CD8-positive, alpha-beta memory T cell (primary cell): ENCODE measurements at places on chromosomes 16 and 17. TPM values are rescaled to one million over a fixed set of nuclear protein-coding genes. Genes with fewer than 3 reads are reported as not detected.

- no peaks in the 10 kb centered on the region for H3K36me3 ChIP-seq
- H3K4me1 ChIP-seq, result no peaks in the 10 kb centered on the region
Observed at GRCh38 chr16:87043231-87044031, 273.8 kb downstream of the C16orf95 start.

Gene CDRT15
- total RNA-seq, result not detected

- H3K4me3 ChIP-seq, result no peak overlapping the region
- H3K27ac ChIP-seq, result no peak overlapping the region
- peaks cover 42% of the 10 kb centered on the region for H3K36me3 ChIP-seq
- no peaks in the 10 kb centered on the region for H3K27me3 ChIP-seq
Observed at GRCh38 chr17:63688396-63689020, 11.4 kb downstream of the LIMD2 start.

DNA sequence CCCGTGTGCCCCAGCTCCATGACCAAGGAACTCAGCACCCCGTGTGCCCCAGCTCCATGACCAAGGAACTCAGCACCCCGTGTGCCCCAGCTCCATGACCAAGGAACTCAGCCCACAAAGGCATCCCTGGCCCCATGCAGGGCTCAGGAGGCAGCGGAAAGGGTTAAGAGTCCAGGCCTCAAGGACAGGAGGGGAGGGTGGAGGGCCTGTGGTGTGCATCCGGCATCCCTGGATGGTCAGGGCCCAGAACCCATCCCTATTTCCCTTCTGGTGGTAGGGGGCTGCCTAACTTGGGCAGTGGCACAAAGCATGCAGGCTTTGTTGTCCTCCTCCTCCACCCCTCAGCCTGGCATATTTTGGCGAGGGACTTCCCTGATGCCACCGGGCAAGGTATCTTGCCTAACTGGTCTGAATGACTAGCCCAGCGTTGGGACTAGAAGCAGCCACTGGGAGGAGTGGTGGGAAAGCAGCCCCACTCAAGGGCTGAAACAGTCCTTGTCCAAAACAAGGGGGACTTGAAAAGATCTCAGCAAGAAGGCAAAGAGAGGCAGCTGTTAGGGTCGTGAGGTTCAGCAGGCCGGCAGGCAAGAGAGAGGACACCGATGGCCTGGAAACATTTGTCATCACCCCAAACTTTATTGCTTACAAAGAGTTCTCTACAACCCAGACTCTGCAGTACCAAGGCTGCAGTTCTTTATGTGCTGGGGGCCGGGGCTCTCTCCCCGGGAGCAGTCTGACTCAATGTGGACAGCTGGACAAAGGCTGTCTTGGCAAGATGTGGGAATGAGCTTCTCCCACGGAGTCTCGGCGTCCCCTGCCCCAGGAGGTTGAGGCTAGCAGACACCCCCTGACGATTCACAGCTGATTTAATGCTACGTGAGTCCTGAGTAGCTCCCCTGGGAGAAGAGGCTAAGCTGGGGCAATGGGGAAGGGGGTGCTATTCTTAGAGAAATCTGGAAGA lies 902 bp upstream of the SPATA32 start:
- no peak for DNase-seq
- H3K4me3 ChIP-seq, result peak overlapping the region; percentile 56
- H3K4me1 ChIP-seq, result peaks cover 20% of the 10 kb centered on the region
- peaks cover 29% of the 10 kb centered on the region for H3K36me3 ChIP-seq
- no peaks in the 10 kb centered on the region for H3K27me3 ChIP-seq
- H3K27ac ChIP-seq, result peak overlapping the region; percentile 12
